H4 (cell line): ENCODE measurements at places on chromosomes 2 and 18.
A peak's percentile ranks its signal among the peaks of the same experiment; 100 is the strongest.

GRCh38 chr2:85578243-85579180, 1.1 kb downstream of the VAMP8 start:
- no peak for DNase-seq

DNA sequence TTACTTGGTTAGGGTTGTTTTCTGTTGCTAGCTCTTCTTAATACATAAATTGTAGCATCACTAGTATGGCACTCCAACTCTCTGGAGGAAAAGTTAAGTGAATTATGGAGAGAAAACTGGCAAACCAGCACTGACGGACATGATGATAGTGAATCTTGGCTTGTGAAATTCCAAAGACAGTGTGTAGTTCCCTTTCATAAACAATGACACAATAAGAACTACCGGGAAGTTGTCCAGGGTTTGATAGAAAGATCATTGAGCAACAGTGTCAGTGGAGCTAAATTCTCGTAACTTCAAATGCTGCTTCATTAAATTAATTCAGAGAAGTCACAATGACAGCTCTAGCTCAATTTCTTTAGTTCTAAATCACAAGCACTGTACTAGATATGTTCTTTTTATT, 66.5 kb downstream of the RIT2 start:
- DNase-seq = peak; percentile 25

- no peak for DNase-seq
Observed at GRCh38 chr2:159130302-159130701, 156.2 kb downstream of the WDSUB1 start.

- DNase-seq = no peak
Observed at GRCh38 chr18:48051945-48052840, 121.7 kb upstream of the SMAD2 start.

- no peak for DNase-seq
Observed at GRCh38 chr2:64456293-64456692, 2.3 kb downstream of the LGALSL start.

DNA sequence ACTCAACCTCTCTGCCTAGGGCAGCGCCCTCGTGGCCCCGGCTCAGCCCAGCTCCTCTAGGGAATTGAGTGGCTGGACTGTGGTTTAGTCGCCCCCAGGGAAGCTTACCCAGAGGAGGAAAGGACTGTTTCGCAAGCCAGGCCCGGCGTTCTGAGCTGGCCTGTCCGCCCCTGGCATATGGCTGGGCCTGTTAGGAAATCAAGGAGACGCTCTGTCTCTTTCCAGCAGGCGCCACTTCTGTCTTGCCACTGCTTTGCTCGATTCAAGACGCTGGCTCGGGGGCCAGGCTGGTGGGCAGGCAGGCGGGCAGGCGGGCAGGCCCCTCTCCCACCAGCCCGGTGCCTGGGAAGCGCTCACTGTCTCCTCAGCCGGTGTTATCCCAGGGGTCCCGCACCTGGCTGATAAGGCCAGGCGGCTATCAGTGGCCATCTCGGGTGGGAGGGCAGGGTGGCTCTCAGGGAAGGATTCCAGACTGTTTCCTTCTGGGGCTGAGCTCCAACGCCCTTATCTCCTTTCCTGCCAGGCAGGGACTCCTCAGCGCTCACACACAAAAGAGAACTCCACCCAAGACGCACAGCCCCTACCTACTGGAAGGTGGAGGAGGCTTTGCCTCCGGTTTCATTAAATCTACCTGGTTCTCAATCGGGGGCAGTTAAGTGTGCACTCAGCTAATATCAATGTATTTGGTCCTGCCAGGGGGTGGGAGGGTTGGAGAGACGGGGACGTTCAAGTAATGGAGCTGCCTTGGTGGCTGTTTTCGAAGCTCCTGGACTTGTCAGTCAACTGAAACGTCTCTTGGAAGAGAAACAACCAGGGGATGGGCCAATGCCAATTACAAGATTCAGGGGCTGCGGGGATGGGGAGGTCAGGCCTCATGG, 109.1 kb downstream of the SMAD7 start:
- DNase-seq = peak; percentile 29

DNA sequence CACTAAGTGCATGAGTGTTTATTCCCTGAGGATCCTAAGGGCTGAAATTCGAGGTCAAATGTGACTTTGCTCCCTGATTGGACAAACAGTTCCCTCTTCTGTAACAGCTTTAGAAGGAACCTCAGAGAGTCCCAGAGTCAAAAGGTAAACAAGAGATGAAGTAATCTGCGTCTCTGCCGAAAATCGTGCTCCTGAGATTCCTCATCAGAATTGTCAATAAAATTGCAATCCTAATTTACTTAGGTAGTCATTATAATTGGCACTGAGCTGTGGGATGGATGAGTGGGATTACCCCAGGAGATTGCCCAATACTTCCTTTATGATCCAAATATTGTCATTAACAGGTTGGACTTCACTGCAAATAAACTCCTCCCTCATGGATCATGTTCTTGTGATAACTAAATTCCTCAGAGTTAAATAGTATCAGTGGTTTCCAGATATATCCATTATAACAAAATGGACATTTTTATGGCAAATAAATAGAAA, 907 bp upstream of the SUCLG1 start:
- no peak for DNase-seq

DNA sequence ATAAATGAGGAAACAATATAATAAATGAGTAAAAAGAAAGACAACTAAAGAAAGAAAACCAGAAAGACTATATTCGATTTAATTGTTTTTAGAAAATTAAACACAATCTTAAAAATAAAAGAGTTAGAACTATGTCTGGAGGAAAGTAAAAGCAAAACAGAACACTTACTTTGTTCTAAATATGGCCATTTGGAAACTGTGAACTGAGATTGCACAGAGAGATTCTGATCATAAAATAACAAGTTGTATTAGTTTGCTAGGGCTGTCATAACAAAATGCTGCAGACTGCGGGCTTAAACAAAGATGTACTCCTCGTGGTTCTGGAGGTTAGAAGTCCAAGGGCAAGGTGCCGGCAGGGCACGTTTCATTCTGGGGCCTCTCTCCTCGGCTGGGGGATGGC, 128.1 kb upstream of the AQP4 start:
- DNase-seq = no peak

DNA sequence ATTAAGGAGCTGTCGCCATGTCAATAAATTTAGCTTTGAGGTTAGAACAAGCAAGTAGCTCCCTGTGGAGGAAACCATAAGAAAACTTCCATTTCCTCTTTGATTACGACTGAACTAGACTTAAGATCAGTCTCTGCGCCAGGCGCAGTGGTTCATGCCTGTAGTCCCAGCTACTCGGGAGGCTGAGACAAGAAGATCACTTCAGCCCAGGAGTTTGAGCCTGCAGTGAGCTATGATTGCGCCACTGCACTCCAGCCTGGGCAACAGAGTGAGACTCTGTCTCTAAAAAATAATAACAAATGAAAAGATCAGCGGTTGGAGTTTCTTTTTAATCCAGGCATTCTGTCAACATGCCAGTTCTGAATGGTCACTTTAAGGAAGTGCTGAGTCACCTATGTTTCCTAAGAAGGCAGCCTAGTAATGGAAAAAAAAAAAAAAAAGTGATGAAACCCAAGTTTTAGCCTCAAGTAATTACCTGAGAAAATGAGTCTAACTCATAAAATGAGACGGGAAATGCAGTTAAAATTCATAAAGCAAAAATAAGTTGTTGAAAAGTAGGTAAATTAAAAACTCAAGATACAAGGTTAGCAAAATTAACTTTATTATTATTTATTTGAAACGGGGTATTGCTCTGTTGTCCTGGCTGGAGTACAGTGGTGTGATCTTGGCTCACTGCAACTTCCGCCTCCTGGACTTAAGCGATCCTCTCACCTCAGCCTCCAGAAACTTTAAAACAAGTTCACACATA, 10.2 kb downstream of the C18orf32 start:
- peak; percentile 88 for DNase-seq

DNA sequence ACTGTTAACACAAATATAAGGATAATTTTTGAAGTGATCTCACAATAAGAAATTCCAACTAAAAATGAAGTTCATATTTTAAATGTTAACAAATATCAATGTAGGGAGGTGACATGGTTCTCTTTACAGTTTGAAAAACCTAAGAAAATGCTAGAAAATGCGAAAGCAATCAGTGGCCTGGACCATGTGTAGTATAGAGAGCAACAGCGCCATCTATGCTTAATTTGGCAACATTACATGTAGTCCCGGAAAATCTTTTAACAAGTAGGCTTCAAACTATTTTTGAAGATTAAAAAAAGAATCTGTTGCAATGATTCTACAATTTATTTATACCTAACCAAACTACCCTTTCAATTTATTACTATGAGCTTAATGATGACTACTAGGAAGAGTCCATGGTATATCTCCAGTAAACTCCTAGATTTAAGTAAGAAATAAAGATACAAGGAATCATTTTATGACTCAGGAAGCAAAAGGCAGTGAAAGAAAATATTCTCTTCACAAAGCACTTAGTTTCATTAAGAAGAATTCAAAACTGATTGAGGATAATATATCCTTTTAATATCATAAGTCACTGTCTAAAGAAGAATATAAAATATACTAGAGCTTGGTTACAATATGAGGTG, 33.3 kb downstream of the NDUFA10 start:
- peak; percentile 42 for DNase-seq

DNA sequence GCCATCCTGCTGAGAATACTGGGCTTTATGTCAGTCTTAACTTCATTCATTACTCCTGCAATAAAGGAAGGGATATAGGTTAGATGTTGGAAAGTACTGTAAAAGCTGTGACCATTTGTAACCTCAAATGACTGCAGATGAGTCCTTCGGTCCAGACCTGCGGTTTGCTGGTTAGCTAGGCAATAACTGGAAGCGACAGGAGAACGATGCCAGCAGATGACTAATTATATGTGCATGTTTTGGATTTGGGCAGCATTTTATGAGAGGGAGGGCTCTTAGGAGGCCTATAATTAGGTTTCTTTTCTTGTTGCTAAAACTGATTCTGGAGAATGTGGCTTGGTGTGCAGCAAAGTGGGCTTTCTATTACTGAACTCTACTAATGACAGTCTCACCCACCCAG, 205.6 kb downstream of the TMEM182 start:
- peak; percentile 94 for DNase-seq

- DNase-seq = no peak
Observed at GRCh38 chr18:46629361-46629760, 27.7 kb downstream of the LOXHD1 start.

GRCh38 chr18:53784253-53784652, 440.2 kb downstream of the MBD2 start:
- no peak for DNase-seq

GRCh38 chr18:70377857-70378701, 89.2 kb downstream of the SOCS6 start:
- no peak for DNase-seq

DNA sequence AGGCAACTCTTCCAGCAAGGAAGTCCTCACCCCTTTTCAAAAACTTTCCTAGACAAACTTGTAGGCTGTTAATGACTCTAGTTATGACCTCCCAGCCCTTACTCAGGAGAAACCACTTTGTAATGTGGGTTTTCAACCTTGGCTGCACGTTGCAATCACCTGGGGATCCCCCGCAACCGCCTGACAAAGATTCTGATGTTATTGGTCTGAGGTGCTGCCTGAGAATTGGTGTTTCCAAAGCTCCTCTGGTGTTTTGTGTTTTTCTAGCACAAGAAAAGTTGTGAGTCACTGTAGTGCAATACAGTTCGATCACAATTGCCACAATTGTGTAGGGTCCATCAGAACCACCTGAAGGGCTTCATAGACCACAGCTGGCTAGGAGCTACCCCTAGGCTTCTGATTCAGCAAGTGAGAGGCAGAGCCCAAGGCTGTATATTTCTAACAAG, 121.6 kb downstream of the SP100 start:
- DNase-seq = no peak

DNA sequence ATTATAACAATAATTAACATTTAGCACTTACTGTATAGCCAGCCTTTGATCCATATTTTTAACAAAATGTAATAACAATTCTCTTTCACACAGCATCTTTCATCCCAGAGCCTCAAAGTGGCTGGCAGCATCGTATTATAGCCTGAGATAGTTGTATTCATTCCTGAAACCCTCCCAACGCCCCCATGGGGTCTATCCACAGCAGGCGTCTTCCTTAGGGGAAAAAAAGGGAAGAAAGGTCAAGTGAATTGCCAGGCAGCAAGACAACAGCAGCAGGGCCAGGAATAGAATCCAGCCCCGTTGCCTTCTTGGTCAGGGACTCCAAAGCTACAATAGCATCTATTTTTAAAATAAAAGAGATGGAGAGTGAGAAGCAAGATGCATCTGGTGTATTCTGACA, 424.4 kb upstream of the ID2 start:
- DNase-seq = no peak

DNA sequence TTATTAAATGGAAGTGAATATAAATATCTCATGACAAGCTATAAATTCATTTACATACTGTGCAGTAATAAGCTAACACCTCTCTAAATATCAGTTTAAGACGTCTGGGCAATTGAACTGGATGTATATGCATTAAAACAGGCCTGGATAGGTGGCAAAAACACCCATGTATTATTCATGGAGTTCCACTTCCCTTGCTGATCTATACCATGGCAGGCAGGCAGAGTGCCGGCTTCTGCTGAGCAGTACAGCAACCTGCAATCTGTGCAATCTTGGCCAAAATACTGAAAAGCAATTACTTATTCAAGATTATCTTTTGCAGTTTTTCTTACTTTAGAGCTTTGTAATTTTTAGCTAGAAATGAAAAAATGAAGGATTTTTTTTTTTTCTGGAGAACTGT, 112.1 kb upstream of the PIEZO2 start:
- no peak for DNase-seq

- no peak for DNase-seq
Observed at GRCh38 chr2:182668671-182669070, 47.4 kb upstream of the DNAJC10 start.

DNA sequence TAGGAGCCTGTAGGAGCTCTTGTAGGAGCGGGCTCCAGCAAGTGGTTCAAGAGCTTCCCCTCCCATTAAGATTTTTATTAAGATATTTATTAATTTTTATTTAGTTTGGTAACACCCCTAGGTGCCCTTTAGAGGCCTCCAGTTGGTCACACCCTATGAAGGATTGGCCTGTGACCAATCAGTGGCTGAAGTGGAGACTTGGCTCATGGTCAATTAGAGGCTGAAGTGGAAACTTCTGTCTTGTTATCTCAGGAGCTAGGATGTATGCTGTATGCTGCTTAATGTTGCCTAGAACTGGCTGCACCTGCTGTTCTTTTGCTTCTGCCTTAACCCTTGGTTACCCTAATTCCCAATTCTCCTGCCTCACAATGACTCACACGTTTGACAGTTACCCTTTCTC, 48.7 kb downstream of the DHRS9 start:
- no peak for DNase-seq

DNA sequence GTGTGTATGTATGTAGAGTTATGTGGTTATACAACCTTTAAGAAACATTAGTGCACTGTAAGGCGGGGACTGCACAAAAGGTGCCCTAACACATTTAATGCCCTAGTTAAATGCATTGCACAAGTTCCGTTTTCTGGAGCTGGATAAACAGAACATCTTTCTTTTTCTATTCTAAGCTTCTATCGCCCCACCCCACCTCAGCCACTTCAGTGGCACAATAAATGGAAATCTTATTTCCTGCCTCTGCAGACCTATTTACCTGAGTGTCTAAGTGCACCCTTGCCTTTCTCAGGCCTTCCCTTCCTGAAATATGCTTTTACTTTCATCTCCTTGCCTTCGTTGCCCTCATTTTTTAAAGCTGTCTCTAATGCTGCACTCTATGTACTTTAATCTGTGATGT, 123.5 kb downstream of the TANC1 start:
- no peak for DNase-seq
